ENCODE measurements at places on chromosomes 2 and 18.
A peak's percentile ranks its signal among the peaks of the same experiment; 100 is the strongest.

- H3K4me3 ChIP-seq = no peak overlapping the region
- peak overlapping the region; percentile 63 for H3K27ac ChIP-seq
- no peaks in the 10 kb centered on the region for H3K4me1 ChIP-seq
- H3K27me3 ChIP-seq = no peaks in the 10 kb centered on the region
- DNase-seq = peak; percentile 59
- no peaks in the 10 kb centered on the region for H3K36me3 ChIP-seq
These were observed 214.6 kb downstream of the RDH14 start for GRCh38 chr2:18345848-18346247.

DNA sequence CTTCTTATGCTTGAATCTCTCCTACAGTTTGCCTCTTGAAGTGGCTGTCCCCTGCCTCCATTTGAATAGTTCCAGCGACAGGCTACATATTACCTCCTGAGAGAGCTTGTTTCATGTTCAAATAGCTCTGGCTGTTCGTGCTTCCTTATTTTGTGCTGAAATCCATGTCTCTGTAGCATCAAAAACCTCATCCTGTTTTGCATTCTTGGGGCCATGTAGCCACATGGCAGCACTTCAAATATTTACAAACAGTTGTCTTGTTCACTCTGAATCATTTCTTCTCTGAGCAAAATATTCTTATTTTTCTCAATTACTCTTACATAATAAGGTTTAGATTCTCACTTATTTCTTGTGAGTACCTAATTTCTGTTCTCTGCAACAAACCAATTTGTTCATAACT, 1243.1 kb upstream of the NXPH2 start:
- no peaks in the 10 kb centered on the region for H3K27me3 ChIP-seq
- no peak overlapping the region for H3K27ac ChIP-seq
- H3K4me1 ChIP-seq = no peaks in the 10 kb centered on the region
- no peak for DNase-seq
- H3K4me3 ChIP-seq = no peak overlapping the region
- no peaks in the 10 kb centered on the region for H3K36me3 ChIP-seq

- no peaks in the 10 kb centered on the region for H3K27me3 ChIP-seq
- DNase-seq = no peak
- H3K27ac ChIP-seq = no peak overlapping the region
These were observed 58.7 kb upstream of the PEX13 start for GRCh38 chr2:60958800-60959199.

DNA sequence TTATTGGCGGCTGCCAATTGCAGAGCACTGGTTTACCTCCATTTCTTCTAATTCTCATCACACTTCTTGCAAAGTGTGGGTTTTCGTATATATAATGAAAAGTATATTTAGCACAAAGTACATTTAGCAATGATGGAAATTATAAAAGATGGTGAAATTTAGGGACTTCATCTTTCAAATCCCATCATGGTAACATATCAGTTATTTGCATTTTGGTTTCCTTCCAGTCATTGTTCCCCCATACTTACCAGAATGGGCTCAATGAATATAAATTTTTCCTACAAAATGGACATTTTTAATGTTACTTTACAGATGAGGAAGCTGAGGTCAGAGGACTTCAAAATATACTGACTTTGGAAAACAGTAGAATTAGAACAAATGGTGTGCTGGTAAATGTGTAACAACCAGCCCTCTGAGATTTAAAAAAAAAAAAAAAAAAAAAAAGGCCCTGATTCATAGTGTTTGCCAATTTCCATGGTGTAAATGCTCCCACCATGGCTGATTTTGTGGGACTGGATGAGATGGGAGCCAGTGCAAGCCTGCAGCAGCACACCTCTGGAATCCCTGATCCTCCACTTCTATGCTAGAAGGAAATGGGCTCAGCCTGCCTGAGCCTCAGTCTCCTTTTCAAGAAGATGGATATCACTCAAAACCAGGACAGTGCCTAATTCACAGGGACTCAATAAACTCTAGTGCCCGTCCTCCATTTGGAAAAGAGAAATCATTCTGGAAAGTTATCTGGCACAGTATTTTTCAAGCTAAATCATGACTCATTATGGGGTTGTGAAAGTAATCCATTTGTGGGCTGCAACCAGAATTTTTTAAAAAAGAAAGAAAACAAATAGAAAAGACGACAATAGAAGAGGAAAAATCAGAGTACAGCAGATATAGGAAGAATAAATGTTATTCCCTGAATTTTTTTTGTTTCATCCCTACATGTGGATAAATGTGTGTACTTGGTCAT, 34.0 kb downstream of the LBH start:
- H3K27me3 ChIP-seq = no peaks in the 10 kb centered on the region
- DNase-seq = no peak
- no peaks in the 10 kb centered on the region for H3K36me3 ChIP-seq
- H3K27ac ChIP-seq = peak overlapping the region; percentile 87
- H3K4me1 ChIP-seq = no peaks in the 10 kb centered on the region
- no peak overlapping the region for H3K4me3 ChIP-seq

- no peak overlapping the region for H3K27ac ChIP-seq
- no peaks in the 10 kb centered on the region for H3K27me3 ChIP-seq
- no peak for DNase-seq
- no peaks in the 10 kb centered on the region for H3K36me3 ChIP-seq
- no peak overlapping the region for H3K4me3 ChIP-seq
These were observed 78.0 kb downstream of the MARCHF4 start for GRCh38 chr2:216294305-216294704.

DNA sequence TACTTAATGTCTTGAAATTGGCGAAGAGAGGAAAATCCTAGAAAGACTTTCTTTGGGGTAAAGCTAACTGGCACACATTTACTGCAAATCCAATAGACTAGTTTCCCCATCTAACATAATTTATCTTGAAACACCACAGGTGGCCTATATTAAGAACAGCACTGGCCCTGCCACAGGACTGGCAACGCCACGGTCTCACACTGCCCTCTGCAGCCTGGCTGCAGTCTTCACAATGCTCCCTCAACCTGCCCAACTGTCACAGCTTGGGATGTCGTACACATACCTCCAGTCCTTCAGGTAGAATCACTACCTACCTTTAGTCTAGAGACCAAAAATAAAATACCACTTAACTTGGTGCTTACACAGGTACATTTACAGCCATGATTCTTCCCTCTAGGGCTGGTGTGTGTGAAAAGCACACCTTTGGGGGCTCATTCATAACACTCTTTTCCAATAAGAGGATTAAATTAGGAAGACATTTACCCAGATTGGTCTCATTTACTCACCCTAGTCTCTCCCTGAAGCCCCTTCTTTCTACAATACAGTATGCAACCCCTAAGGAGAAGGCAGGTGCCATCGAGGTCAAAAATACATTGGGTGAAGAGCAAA, 222.2 kb downstream of the C1D start:
- no peak overlapping the region for H3K4me3 ChIP-seq
- no peaks in the 10 kb centered on the region for H3K36me3 ChIP-seq
- no peaks in the 10 kb centered on the region for H3K27me3 ChIP-seq
- peak; percentile 71 for DNase-seq

DNA sequence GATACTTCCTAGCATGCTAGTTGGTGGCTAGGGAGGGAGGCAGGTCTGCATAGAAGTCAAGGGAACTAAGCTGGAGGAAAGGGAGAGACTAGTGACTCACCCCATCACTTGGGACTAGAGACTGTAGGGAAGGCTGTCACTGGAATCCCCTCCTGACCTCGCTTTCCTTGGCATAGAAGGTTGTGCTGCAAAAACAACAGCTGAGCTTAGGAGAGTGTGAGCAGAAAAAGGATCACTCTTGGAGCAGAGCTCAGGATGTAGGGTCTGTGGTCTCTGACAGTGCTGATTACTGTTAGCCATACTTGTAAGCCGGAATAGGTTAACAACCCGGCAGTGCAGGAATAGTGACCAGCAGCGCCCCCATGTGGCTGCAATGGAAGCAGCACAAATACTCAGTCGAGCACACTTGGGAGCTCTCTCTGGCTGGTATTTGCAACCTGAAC, 66.9 kb upstream of the SMAD2 start:
- H3K27ac ChIP-seq = no peak overlapping the region
- DNase-seq = no peak
- no peaks in the 10 kb centered on the region for H3K36me3 ChIP-seq
- no peaks in the 10 kb centered on the region for H3K27me3 ChIP-seq
- no peak overlapping the region for H3K4me3 ChIP-seq
- H3K4me1 ChIP-seq = no peaks in the 10 kb centered on the region

DNA sequence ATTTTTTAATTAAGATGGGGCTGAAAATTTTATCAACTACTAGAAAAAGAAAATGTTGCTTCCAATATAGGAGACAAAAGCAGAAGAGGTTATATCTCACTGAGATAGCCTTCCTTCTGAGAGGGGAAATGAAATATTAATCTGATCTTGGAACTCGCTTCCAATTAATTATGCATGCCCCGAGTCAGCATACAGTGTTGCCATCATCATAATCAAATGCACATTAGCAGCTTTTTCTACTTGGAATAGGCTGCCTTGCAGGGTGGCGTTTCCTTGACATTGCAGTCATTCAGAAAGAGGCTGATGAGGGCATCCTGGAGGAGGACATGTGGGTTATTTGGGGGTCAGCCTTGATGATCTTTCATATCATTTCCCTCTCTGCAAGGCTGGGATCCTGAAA, 18.4 kb upstream of the RPL37A start:
- no peaks in the 10 kb centered on the region for H3K4me1 ChIP-seq
- no peaks in the 10 kb centered on the region for H3K27me3 ChIP-seq
- no peak overlapping the region for H3K27ac ChIP-seq
- no peak for DNase-seq

DNA sequence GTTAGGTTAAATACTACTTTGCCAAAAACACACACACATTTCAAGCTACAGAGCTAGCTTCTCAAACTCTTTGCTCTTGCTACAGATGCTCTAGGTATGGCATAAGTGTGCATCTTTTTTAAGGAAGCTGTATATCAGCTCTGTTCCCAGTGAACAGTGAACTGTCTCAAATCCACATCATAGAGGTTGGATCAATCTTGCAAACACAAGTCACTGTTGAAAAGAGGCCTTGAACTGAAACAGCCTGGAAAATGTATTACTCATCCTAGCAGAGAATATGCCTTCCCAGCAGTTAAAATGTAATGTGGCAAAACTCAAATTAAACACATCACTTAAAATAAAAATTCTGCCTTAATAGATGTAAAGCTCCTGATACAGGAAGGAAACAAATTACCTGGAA, 151.8 kb downstream of the WDPCP start:
- no peaks in the 10 kb centered on the region for H3K27me3 ChIP-seq
- no peaks in the 10 kb centered on the region for H3K4me1 ChIP-seq
- no peak overlapping the region for H3K4me3 ChIP-seq

GRCh38 chr2:184598002-184598315, 370 bp upstream of the ZNF804A start:
- no peak for DNase-seq
- peak overlapping the region; percentile 67 for H3K4me3 ChIP-seq
- H3K27ac ChIP-seq = no peak overlapping the region
- no peaks in the 10 kb centered on the region for H3K4me1 ChIP-seq
- no peaks in the 10 kb centered on the region for H3K27me3 ChIP-seq

- H3K36me3 ChIP-seq = peaks cover 2% of the 10 kb centered on the region
- no peak for DNase-seq
These were observed 618 bp downstream of the POLR2D start for GRCh38 chr2:127857265-127857808.

GRCh38 chr2:234969306-234970098, 17.7 kb downstream of the SH3BP4 start:
- H3K4me1 ChIP-seq = no peaks in the 10 kb centered on the region
- no peaks in the 10 kb centered on the region for H3K27me3 ChIP-seq
- peak; percentile 61 for DNase-seq
- H3K36me3 ChIP-seq = no peaks in the 10 kb centered on the region
- no peak overlapping the region for H3K27ac ChIP-seq

DNA sequence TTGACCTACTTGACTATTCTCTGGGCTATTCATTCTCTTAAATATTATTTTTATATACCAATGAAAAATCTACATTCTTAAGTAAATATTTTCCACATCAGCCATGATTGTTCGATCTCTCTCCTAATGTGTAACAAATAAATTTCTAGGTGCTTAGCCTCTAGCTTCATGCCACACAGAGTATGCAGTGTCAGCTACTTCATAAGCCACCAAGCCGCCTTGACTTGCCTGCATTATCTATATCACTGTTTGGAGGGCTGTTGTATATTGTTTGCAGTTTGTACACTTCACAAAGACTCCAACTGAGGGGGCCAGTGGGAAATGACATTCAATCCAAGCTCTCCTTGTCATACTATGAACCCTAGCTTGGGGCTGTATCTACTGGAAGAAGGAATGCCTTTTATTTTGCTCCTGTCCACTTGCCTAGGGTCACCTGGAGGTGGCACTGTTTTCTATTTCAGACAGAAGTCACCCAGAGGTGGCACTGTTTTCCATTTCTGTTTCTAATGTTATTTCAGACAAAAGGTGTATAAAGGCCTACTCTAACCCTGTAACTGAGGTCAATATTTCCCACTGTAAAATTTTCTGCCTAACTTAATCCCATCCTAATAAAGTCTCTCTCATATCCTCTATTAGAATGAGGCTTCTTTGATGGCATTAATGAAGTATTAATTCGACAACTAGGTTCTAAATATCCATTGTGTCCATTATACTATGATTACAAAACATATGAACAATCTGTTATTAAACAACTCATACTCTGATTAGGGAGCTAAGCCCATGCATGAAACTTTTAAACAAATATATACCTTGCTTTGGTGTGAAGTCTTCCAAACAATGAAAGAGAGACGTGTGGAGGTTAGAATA, 36.4 kb downstream of the COL5A2 start:
- H3K27ac ChIP-seq = no peak overlapping the region
- no peaks in the 10 kb centered on the region for H3K36me3 ChIP-seq
- H3K4me1 ChIP-seq = peaks cover 4% of the 10 kb centered on the region
- DNase-seq = no peak
- no peaks in the 10 kb centered on the region for H3K27me3 ChIP-seq

GRCh38 chr18:7784171-7784570, 217.1 kb downstream of the PTPRM start:
- no peak for DNase-seq
- no peaks in the 10 kb centered on the region for H3K36me3 ChIP-seq
- H3K27me3 ChIP-seq = peaks cover 2% of the 10 kb centered on the region
- no peak overlapping the region for H3K27ac ChIP-seq

DNA sequence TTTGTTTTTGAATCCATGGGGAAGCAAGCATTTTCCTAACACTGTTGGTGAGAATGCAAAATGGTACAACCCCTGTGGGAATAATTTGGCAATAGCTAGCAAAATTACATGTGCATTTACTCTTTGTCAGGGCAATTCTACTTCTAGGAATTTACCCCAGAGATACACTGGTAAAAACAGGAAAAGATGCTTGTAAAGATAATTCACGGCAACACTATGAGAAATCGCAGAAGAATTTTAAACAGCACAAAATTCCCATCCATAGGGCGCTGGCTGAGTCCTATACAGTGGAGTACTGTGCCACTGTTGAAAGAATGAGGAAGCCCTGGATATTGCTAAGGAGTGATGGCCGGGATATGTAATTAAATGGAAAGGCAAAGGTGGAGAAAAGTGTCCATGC, 75.8 kb downstream of the DGKD start:
- no peaks in the 10 kb centered on the region for H3K4me1 ChIP-seq
- no peaks in the 10 kb centered on the region for H3K27me3 ChIP-seq
- H3K27ac ChIP-seq = no peak overlapping the region
- no peaks in the 10 kb centered on the region for H3K36me3 ChIP-seq

- no peak overlapping the region for H3K4me3 ChIP-seq
- no peaks in the 10 kb centered on the region for H3K4me1 ChIP-seq
These were observed 101.2 kb downstream of the NEB start for GRCh38 chr2:151632993-151633565.
